ENCODE measurements at places on chromosomes 12 and 14.
A peak's percentile ranks its signal among the peaks of the same experiment; 100 is the strongest.

DNA sequence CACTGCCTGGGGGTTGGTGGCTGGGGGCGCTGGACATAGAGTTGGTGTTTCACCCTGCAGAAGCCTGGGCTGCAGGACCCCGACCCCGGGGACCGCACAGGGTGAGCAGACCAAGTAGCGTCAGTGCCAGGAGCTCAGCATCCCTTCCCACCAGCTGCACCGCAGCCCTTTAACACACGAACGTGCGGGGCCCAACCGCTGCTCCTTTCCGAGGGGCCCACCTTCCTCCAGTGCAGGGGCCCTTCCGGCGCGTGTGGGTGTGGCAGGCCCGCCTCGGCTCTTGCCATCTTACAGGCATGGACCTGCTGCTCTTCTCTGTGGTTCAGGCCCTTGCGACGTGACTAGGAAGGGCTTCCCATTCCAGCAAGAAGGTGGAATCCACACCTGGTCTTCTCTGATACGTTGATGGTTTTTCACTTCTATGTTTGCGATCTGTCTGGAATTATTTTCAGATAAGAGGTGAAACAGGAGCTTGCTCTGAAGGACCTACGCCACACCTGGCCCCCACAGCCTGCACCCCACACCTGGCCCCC is 47.8 kb downstream of the LRCOL1 start:
- DNase-seq, result no peak

GRCh38 chr12:49358483-49359141 is 8.7 kb upstream of the SPATS2 start:
- peak; percentile 71 for DNase-seq

GRCh38 chr12:1723721-1724120 is 32.9 kb downstream of the ADIPOR2 start:
- DNase-seq, result no peak

GRCh38 chr12:44875954-44876543 is at the start of gene NELL2:
NELL2 (minus strand) TSS chr12:44876315; CDS start chr12:44875869, 446 bp downstream.
- DNase-seq, result peak; percentile 35

- no peak for DNase-seq
Measured at GRCh38 chr14:59484639-59485175, 390 bp downstream of the JKAMP start.

- no peak for DNase-seq
Measured at GRCh38 chr12:450438-450837, 9.3 kb upstream of the B4GALNT3 start.

All from mammary epithelial cell (primary cell).